ENCODE measurements at places on chromosomes 6 and 20. TPM values are rescaled to one million over a fixed set of nuclear protein-coding genes. Genes with fewer than 3 reads are reported as not detected.

SERINC1 gene
- total RNA-seq = 113 TPM

DNA sequence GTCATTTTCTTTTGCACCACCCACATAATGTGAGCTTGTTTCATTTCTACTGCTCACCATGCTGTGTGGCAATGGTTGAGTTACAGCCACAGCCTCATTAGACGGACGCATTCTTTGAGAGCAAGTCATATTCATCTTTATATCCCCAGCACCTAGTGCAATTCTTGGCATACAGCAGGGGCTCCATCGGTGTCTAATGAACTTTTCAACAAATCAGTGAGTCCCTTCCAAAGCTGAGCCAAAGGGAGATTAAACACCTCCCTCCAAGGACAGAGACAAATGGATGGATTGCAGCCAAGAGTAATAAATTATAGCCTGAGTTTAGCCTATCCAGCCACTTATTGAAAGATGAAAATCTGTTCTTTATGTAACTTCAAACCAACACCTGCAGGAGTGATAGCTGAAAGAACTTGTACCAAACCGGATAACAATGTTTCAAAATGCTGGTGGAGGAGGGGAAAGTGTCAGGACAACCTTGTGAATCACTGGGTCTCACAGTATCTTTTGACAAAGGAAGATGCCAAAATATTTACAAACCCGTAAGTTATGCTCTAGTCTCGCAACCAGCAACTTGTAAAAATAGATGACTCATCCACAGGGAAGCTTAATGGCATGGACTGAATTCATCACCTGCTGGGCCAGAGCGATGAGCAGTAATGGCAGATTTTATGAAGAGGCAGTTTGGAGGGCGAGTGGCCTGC lies 139.0 kb downstream of the PXDC1 start:
- H3K36me3 ChIP-seq = no peaks in the 10 kb centered on the region
- DNase-seq = no peak
- H3K27ac ChIP-seq = peak overlapping the region; percentile 67
- H3K4me3 ChIP-seq = no peak overlapping the region
- peaks cover 29% of the 10 kb centered on the region for H3K4me1 ChIP-seq
- no peaks in the 10 kb centered on the region for H3K27me3 ChIP-seq

PGBD1 gene
- 0.78 TPM for total RNA-seq

- H3K4me3 ChIP-seq = no peak overlapping the region
- no peak overlapping the region for H3K27ac ChIP-seq
- no peaks in the 10 kb centered on the region for H3K4me1 ChIP-seq
- H3K27me3 ChIP-seq = peaks cover 18% of the 10 kb centered on the region
- DNase-seq = no peak
- H3K36me3 ChIP-seq = no peaks in the 10 kb centered on the region
Observed at GRCh38 chr20:38843346-38843745, 37.8 kb downstream of the PPP1R16B start.

DNA sequence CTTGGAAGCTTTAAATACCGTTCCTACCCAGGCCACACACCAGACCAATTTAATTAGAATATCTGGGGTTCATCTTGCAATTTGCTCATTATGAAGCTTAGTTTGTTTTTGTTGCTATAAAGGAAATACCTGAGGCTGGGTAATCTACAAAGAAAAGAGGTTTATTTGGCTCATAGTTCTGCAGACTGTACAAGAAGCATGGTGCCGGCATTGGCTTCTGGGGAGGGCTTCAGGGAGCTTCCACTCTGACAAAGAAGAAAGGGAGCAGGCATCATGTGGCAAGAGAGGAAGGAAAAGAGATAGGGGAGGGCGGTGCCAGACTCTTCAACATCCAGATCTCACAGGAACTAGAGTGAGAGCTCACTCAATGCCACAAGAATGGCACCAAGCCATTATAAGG lies 73.6 kb downstream of the RNF182 start:
- H3K36me3 ChIP-seq = no peaks in the 10 kb centered on the region
- H3K4me3 ChIP-seq = no peak overlapping the region
- no peak for DNase-seq
- H3K27ac ChIP-seq = no peak overlapping the region
- H3K27me3 ChIP-seq = no peaks in the 10 kb centered on the region

- no peaks in the 10 kb centered on the region for H3K27me3 ChIP-seq
- H3K4me1 ChIP-seq = no peaks in the 10 kb centered on the region
- no peak overlapping the region for H3K27ac ChIP-seq
- DNase-seq = no peak
- no peaks in the 10 kb centered on the region for H3K36me3 ChIP-seq
Observed at GRCh38 chr6:70813885-70814284, 143.0 kb downstream of the B3GAT2 start.

DNA sequence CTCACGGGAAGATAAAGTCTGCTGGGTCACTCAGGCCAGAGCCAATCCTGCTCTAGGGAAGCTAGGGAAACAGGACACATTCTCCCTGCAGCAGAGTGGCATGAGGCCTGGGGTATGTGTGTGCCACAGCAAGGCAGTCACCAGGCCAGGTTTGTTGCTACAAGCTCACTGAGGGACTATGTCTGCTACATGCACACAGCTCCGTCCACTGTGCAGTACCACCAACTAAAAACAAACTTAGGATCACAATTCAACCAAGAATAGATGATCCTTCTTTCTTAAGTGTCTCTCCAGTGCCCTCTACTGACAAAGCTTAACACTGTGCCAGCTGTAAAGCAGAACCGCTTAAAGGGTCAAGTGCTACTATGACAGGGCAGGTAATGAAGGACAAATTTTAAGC lies 192.5 kb downstream of the PTPRK start:
- no peak overlapping the region for H3K27ac ChIP-seq
- H3K27me3 ChIP-seq = no peaks in the 10 kb centered on the region
- no peaks in the 10 kb centered on the region for H3K4me1 ChIP-seq
- no peak overlapping the region for H3K4me3 ChIP-seq
- no peak for DNase-seq
- H3K36me3 ChIP-seq = no peaks in the 10 kb centered on the region

DNA sequence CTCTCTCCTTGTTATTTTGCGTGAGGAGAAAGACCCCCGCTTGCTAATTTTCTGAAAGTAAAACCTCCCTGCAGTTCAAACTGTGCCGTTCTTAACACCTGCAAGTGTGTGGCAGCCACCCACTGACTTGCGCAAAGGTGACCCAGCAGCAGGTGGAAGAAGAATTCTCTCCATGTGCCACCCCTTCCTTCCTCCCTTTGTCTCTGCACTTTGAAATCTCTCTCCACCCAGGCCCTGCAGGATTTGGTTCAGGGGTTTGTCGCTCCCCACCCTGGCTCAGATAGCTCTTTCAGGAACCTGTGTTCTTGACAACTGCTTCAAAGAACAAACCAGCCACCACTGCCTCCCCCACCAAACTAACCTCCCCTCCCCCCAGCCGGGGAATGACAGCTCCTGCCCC lies 41.4 kb downstream of the ZNF831 start:
- DNase-seq = no peak
- H3K27me3 ChIP-seq = peaks cover 29% of the 10 kb centered on the region
- H3K36me3 ChIP-seq = no peaks in the 10 kb centered on the region
- no peaks in the 10 kb centered on the region for H3K4me1 ChIP-seq

DNA sequence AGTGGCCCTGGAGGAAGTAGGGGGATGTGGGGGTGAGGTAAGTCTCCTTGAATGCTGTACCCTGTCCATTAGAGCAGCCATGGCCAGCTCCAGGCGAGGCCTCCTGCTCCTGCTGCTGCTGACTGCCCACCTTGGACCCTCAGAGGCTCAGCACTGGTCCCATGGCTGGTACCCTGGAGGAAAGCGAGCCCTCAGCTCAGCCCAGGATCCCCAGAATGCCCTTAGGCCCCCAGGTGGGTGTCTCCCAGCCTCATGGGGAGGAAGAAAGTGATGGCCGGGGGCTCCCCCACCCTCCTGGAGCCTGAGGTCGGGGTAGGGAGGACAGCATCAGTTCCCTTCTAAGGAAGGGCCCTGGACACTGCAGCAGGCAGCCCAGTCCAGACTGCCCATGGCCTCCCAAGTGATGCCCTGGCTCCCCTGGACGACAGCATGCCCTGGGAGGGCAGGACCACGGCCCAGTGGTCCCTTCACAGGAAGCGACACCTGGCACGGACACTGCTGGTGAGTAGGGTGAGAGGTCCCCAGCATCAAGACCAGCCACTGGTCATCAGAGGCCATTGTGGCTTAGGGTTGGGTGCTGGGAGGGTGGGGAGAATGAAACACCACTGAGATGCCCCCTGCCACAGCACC lies 1.0 kb downstream of the GNRH2 start:
- no peaks in the 10 kb centered on the region for H3K27me3 ChIP-seq
- no peak overlapping the region for H3K27ac ChIP-seq
- H3K4me1 ChIP-seq = peaks cover 24% of the 10 kb centered on the region
- no peak for DNase-seq

- peaks cover 34% of the 10 kb centered on the region for H3K4me1 ChIP-seq
- H3K27me3 ChIP-seq = no peaks in the 10 kb centered on the region
- H3K4me3 ChIP-seq = no peak overlapping the region
- DNase-seq = no peak
Observed at GRCh38 chr20:34024723-34025351, 31.1 kb downstream of the RALY start.

- H3K27me3 ChIP-seq = no peaks in the 10 kb centered on the region
- peaks cover 48% of the 10 kb centered on the region for H3K36me3 ChIP-seq
- no peak overlapping the region for H3K4me3 ChIP-seq
- no peak for DNase-seq
- no peak overlapping the region for H3K27ac ChIP-seq
- peaks cover 6% of the 10 kb centered on the region for H3K4me1 ChIP-seq
Observed at GRCh38 chr20:36614781-36615557, 9.4 kb downstream of the RAB5IF start.

OR2J3 gene
- not detected for total RNA-seq

DNA sequence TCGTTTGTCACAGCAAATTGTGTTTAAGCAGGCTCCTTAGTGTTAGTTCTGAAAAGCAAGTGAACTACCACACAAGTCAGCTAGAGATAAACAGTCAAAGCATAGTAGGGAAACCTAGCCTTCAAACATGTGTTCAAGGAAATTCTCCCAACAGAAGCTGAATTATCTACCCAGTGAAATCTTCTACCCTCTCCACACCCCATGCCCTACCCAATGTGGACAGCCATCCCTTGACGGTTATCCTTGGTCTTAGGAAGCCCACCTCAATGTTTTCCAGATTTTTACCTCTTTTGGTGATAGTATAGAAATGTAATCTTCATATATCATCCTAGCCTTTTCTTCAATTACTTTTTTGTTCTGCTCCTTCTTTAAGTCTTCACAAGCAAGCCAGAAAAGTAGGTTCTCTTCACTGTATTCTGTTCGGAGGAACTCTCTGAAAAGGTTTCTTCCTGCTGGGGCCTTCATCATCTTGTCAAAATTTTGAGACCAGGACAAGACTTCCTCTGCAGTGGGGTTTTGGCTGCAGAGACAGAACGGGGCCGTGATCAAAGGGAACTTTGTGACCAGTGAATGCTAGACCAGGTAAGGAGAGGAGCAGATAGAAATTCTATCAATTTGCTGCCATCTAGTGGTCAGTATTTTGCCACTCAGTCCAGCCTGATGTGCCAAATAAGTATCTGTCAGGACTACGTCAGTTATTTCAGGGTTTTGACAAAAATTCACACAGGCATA lies 21.6 kb upstream of the MTRF1L start:
- H3K27me3 ChIP-seq = no peaks in the 10 kb centered on the region
- DNase-seq = no peak
- no peak overlapping the region for H3K27ac ChIP-seq
- H3K36me3 ChIP-seq = no peaks in the 10 kb centered on the region
- H3K4me1 ChIP-seq = no peaks in the 10 kb centered on the region
- no peak overlapping the region for H3K4me3 ChIP-seq

- no peaks in the 10 kb centered on the region for H3K36me3 ChIP-seq
- peaks cover 13% of the 10 kb centered on the region for H3K4me1 ChIP-seq
- H3K27ac ChIP-seq = no peak overlapping the region
- H3K27me3 ChIP-seq = peaks cover 19% of the 10 kb centered on the region
- DNase-seq = no peak
Observed at GRCh38 chr6:154993026-154993425, 2.1 kb upstream of the TIAM2 start.

PSORS1C1 gene
- total RNA-seq = 15.8 TPM

- no peaks in the 10 kb centered on the region for H3K36me3 ChIP-seq
- H3K4me1 ChIP-seq = no peaks in the 10 kb centered on the region
- no peak overlapping the region for H3K27ac ChIP-seq
- H3K4me3 ChIP-seq = no peak overlapping the region
Observed at GRCh38 chr6:70045413-70045812, 179.1 kb downstream of the COL19A1 start.

DNA sequence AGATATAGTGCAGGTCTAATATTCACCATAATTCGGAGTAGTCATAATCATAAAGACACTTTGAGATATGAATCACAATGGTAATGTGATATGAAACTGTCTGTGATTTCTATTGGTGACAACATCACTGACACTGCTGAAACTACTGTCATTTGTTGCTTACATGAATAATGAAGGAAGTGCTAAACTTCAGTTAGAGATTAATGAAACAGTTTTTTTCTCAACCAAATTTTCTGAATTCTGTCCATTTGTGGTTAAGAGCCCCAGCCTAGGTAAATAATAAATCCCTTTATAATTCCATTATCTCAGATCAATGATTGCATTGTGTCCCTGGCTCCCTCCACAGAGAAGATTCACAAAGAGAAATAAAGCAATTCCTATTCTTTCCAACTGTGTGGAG lies 122.6 kb downstream of the HIVEP2 start:
- H3K27ac ChIP-seq = peak overlapping the region; percentile 22
- H3K4me1 ChIP-seq = peaks cover 59% of the 10 kb centered on the region
- H3K27me3 ChIP-seq = no peaks in the 10 kb centered on the region

- no peak overlapping the region for H3K4me3 ChIP-seq
- no peaks in the 10 kb centered on the region for H3K27me3 ChIP-seq
- no peak for DNase-seq
- H3K36me3 ChIP-seq = no peaks in the 10 kb centered on the region
- no peak overlapping the region for H3K27ac ChIP-seq
- H3K4me1 ChIP-seq = peaks cover 18% of the 10 kb centered on the region
Observed at GRCh38 chr20:31652917-31653396, 15.2 kb downstream of the COX4I2 start.

- H3K27me3 ChIP-seq = no peaks in the 10 kb centered on the region
- no peak overlapping the region for H3K27ac ChIP-seq
- no peak overlapping the region for H3K4me3 ChIP-seq
- no peak for DNase-seq
Observed at GRCh38 chr20:10783707-10784553, 110.1 kb upstream of the JAG1 start.

EPHA7 gene
- total RNA-seq = 1.3 TPM

Measured in suprapubic skin (tissue), 4 donors.